ENCODE measurements at places on chromosomes 6 and 20.

DNA sequence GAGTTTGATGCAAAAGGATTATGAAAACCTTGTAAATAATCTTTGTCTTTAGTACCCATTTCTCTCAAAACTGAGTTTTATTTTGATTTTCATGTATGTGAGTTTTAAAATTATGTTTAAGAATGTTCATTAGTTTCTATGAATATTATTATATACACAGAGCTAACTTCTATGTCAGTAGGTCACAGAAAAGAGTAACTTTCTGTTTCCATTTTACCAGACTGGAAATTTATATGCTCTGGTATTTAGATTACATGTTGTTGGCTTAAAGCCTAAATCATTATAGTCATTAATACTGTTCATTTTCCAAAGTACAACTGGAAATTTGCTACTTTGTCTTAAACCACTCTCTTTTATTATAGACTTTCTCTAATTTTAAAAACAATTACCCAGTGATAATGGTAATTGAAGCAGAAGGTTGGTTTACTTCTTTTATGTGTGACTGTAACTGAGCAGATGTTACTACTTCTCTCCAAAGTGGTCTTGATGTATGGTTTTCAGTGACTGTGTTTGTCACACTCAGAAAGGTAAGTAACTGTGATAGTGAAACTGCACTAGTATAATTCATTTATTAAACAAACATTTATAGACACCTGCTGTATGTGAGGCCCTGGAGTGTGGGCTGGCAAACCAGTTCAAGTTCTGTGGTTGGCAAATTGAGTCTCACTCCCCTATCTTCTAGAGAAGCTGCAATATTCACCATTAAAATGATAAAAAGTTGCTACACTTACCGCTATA is 13.2 kb downstream of the CRYBG1 start:
- no peak for DNase-seq

- no peak for DNase-seq
Measured at GRCh38 chr6:38307740-38308139, 332.0 kb downstream of the BTBD9 start.

GRCh38 chr6:12482386-12483375 is 192.5 kb downstream of the EDN1 start:
- no peak for DNase-seq

DNA sequence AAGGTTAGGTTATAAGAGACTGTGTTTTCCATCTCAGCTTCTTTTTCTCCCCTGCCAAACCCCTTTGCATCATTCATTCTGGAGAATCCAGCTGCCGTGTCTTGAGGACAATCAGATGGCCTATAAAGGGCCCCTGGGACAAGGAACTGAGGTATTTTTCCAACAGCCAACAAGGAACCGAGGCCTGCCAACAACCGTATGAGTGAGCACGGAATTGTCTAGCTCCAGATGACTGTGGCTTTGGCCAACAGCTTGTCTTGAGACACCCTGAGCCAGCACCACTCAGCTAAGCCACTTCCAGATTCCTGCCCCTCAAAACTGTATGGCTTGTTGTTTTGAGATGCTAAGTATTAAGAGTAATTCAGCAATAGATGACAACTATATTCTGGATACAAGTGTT is 433.7 kb upstream of the HSF2 start:
- no peak for DNase-seq

Data from NCI-H510A treated with DMSO at 0.1 percent for 48 hours (cell line).